ENCODE measurements at places on chromosomes 1 and 21. TPM values are rescaled to one million over a fixed set of nuclear protein-coding genes. Genes with fewer than 3 reads are reported as not detected.

- no peak for DNase-seq
Observed at GRCh38 chr21:43367296-43367695, 59.6 kb downstream of the SIK1 start.

DNA sequence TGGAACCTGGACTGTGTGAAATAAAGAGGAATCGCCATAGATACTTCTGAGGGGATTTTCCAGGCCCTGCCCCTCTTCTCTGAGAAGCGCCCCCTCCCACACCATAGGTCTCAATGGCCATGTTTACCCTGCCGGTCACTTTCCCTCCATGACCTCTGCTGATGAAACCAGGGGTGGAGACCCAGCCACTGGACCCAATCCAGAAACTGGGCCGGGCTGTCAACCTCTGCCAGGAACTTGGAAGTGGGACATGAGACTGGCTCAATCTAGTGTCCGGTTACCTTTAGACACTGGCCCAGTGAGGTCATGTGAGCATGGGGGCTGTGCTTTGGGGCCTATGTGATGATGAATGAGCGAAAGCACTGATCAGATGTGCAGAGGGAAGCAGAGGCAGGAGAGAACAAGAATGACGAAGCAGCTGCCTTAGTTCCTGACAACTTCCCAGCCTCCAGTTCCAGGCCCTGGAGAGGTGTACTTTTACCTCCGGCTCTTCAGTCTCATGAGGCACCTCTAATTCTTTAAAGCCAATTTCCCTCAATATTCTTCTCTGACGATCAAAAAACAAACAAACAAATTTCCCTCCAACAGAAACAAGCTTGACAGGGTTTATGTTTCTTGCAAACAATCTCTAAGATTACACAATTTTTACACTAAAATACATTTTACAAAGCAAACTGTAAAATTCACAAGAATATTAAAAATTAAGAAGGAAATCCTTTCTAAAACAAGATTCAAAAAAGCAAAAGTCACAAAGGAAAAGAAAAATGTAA, 4.9 kb downstream of the ASAP3 start:
- DNase-seq: no peak

DNA sequence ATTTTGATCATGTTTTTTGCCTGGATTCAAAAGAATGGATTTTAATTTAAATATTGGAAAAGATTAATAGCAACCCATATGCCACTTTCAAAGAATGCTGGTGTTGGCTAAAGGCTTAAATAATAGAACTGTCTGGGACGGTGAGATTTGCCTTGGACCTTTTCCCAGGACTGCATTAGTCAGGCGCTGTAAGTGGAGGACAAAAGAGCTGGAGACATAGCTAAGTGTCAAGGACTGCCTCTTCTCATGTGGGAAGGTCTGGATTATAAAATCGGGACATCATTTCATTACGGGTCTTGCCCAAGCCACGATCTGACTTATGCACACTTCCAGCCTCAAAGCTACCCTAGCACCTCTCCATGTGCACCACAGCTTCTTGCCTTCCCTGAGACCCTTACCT, 458.5 kb upstream of the DEPDC1 start:
- no peak for DNase-seq

DNA sequence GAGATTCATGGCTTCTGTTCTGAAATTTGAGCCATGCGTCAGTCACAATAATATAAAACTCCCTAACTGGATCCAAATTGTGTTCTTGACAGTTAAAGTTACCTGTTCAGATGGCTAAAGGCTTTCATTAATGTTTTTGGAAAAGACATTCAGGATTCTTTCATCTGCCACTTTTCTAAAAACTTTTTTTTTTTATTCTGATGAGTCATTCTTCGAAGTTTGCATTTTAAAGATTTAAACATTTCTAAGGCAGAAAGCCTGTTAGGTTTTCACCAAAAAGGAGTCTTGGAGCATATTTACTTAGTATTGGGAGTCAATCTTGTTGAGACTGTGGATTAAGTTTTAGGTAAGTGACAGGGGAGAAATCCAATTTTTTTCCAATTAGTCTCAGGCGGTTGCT, 18.9 kb upstream of the SDC3 start:
- DNase-seq: no peak

- DNase-seq: no peak
Observed at GRCh38 chr1:51325391-51325790, 5.0 kb downstream of the TTC39A start.

- peak; percentile 85 for DNase-seq
Observed at GRCh38 chr1:1200876-1201810, 5.2 kb downstream of the TNFRSF18 start.

DNA sequence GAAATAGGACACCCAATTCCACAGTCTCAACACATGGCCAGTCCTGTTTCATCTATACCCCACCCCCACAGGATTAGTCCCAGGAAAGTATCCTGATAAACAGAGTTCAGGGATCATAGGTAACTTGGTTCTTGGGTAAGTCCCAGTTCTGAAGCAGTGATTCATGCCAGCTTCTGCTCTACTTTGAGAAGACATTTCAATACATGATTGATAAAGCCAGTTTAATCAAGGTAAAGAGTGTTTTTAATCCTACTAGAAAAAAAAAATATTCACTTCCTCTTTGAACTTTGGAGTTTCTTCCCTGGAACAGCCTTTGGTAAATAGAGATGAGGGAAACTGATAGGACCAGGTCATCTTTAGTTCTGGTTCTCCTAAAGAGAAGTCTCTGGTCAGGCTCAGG, 142.4 kb downstream of the TLR5 start:
- DNase-seq: no peak

- DNase-seq: no peak
Observed at GRCh38 chr1:72547412-72547811, 265.1 kb upstream of the NEGR1 start.

GRCh38 chr1:12502336-12503109, 115.5 kb downstream of the DHRS3 start:
- no peak for DNase-seq

DNA sequence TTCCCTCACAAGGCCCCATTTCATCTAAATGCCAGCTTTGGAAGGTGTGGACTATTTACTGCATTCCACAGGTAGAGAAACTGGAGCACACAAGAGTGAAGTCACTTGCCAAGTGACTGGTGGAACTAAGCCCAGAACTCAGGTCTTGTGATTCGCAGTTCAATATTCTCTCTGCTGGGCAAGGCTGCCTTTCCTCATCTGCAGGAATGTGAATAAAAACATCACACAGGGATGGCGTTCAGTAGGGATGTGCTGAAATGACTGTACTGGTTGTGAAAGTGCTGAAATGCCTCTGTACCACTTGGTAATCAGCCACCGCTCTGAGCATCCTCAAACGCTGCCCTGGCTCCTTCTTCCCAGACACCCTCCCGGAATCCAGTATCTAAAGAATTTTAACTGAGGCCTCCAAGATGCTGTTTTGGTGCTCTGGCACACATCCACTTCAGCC, 145.6 kb downstream of the HIVEP3 start:
- DNase-seq: no peak

DNA sequence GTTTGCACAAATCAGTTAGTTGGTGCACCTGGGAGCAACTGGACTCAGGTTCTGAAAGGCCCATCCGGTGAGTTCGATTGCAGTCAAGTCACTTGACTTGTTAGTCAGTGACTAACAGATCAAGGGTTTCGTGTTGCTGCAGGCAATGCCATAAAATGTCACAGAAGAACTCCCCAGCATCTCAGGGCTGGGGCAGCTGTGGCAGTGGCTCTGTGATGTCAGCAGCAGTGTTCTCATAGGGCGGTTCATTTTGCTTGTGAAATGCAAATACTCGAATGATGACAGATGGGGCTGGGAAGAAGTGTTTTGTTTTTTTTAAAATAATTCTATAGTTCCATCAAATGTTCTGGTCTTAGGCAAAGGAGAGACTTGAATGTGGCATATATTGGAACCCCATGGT, 287.8 kb downstream of the LMX1A start:
- DNase-seq: no peak

DNA sequence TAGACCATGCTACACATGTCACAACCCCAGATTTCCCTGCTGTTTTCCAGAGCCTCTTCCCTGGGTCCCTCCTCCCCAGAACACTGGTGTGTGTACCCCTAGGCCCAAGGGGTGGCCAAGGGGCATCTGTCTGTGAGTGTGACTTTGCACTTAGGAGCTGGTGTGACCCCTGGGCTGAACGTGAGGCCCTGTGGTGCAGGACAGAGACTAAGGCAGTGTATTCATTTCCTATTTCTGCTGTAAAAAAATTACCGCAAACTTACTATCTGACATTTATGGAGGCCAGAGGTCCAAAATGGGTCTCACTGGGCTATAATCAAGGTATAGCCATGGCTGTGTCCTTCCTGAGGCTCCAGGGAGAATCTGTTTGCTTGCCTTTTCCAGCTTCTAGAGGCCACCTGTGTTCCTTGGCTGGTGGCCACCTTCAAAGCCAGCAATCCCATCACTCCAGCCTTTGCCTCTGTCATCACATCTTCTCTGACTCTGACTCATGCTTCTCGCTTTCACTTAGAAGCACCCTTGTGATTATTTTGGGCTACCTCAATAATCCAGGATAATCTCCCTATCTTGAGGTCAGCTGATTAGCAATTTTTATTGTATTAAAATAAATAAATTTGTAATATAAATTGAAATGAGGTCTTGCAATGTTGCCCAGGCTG, 24.0 kb upstream of the ELOA start:
- DNase-seq: no peak

GRCh38 chr1:216888731-216889130, 165.5 kb upstream of the ESRRG start:
- DNase-seq: no peak

DNA sequence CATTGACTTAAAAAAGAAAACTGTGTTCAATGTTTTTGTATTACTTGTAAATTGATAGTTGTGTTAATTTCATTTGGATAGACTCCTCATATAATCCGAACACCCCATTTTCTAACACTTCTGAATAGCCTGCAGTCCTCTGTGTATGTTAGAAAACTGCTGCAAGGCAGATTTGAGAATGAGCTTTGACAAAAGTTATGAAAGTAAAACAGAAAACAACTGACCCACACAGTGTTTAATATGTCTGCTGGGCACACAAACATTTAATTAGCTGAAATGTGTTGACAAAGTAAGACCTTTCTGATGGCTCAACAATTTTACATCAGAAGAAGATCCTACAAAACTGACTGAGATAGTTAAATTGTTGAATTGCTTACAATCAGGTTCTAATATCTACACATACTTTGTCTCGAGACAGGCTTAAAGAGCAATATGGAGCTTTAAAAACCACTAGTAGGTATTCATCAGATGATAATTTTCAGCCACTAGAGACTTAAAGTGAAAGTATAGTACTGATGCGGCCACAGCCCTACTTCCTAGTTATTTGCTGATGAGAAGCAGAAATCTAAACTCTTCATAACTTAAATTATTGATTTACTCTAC, 40.0 kb upstream of the PRMT6 start:
- DNase-seq: no peak

DNA sequence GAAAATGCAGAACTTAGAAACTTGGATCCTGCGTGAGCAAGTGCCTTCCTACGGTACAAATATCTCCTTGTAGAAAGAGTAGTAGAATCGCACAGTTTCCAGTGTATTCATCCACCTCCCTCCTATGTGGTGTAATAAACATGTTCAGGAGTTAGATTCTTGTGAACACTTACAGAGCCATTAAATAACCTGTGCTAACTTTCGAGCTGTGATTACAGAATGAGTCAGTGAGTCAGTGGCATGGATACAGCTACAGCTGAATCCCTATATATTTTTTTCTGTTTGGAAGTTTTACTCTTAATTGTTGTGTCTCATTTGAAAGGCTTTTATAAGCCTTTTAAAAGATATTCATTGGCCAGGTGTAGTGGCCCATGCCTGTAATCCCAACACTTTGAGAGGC, 148.7 kb downstream of the EDEM3 start:
- DNase-seq: no peak

- no peak for DNase-seq
Observed at GRCh38 chr1:244451539-244451950, at the start of gene ADSS2. Gene ADSS2 (minus strand): TSS chr1:244451909. CDS start chr1:244451817, 92 bp downstream.

DNA sequence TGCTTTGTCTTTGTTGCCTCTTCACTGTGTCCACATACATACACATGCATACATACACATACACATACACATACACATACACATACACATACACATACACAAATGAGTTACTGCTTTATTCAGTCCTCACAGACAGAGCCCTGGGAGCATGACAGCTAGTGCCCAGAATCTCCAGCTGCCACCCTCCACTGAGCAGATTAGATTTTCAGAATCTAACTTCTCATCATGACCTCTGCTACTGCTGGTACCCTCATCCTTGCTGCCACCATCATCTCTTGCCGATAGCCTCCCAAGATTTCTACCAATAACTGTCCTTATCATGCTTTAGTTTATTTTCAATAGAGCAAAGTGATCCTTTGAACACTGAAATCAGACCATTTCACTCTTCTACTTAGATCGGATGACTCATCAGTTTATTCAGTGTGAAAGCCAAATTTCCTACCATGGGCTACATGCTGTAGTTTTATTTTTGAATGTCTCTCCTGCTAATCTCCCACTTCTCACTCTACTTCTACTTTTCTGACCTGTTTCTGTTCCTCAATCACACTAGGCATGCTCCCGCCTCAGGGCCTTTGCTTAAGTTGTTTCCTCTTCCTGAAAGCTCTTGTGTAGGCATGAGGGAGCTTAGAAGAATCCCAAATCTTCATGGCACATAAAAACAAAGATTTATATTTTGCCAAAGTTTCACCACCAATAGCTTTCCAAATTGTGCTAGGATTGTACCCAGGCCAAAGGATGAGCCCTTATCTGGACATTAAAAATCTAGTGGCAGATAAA, 43.0 kb downstream of the ATP6V1G3 start:
- no peak for DNase-seq

The GPATCH3 gene
- 26.4 TPM for total RNA-seq

The AQP10 gene
- total RNA-seq: not detected

The PGLYRP3 gene
- total RNA-seq: not detected

The CELA3B gene
- total RNA-seq: not detected

The KCNT2 gene
- not detected for total RNA-seq

The NBPF10 gene
- 1.8 TPM for total RNA-seq

The CLCA4 gene
- not detected for total RNA-seq

The PKP1 gene
- total RNA-seq: not detected

The CELA3A gene
- not detected for total RNA-seq

The ST6GALNAC5 gene
- total RNA-seq: not detected

The IL6R gene
- 44.4 TPM for total RNA-seq

The MFSD2A gene
- total RNA-seq: 0.81 TPM

The ALPL gene
- total RNA-seq: not detected

The ZYG11A gene
- total RNA-seq: not detected

Measured in naive thymus-derived CD8-positive, alpha-beta T cell (primary cell).